ENCODE measurements at places on chromosomes 2 and 18. TPM values are rescaled to one million over a fixed set of nuclear protein-coding genes. Genes with fewer than 3 reads are reported as not detected.

Gene KIF3C
- total RNA-seq: 54.9 TPM

Gene UCN
- 2.0 TPM for total RNA-seq

Gene BMP10
- not detected for total RNA-seq

Gene RBM44
- total RNA-seq: 0.29 TPM

Gene SALL3
- not detected for total RNA-seq

Gene PTRHD1
- 54.8 TPM for total RNA-seq

Gene LIMS4
- 0.62 TPM for total RNA-seq

Gene GKN2
- 4.3 TPM for total RNA-seq

Gene CDH19
- 1.5 TPM for total RNA-seq

Gene NEB
- 0.11 TPM for total RNA-seq

Gene ASTL
- total RNA-seq: not detected

Gene DOK6
- total RNA-seq: not detected

Gene IGFBP5
- 0.13 TPM for total RNA-seq

Gene RAX
- not detected for total RNA-seq

Gene ZDBF2
- 0.92 TPM for total RNA-seq

Gene SPHKAP
- total RNA-seq: 0.02 TPM

Gene CD226
- total RNA-seq: 0.15 TPM

Gene TBR1
- not detected for total RNA-seq

Gene NEU2
- total RNA-seq: not detected

Gene ACMSD
- total RNA-seq: not detected

Gene FKBP1B
- 10.1 TPM for total RNA-seq

Gene FIGN
- total RNA-seq: 1.3 TPM

Gene FMNL2
- total RNA-seq: 19.0 TPM

Gene TUBB8B
- total RNA-seq: not detected

Gene TM4SF20
- 5.9 TPM for total RNA-seq

Gene CD8A
- 0.26 TPM for total RNA-seq

Gene ARHGAP28
- total RNA-seq: 0.08 TPM

Gene RTTN
- total RNA-seq: 5.5 TPM

Gene HPCAL1
- 205 TPM for total RNA-seq
